Renal cortex interstitium (tissue), 15 donors: ENCODE measurements at places on chromosomes 7 and 10.

DNA sequence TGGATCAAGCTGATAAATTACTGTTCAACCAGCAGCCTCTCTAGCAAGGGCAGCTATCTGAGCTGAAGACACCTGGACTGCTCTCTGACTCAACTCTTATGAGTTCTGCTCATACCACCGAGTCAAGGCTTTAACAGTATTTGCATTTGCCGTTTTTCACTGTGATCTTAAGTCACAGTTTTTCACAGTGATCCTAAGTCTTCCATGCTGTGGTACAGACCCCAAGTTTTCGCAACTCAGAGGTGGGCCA is 31.3 kb downstream of the PIP4K2A start:
- DNase-seq, result no peak

GRCh38 chr10:86968271-86968993 is at the start of gene ADIRF:
Gene ADIRF, plus strand, starts transcription at chr10:86968482. Its CDS starts 63 bp downstream, at chr10:86968545.
- DNase-seq, result no peak

DNA sequence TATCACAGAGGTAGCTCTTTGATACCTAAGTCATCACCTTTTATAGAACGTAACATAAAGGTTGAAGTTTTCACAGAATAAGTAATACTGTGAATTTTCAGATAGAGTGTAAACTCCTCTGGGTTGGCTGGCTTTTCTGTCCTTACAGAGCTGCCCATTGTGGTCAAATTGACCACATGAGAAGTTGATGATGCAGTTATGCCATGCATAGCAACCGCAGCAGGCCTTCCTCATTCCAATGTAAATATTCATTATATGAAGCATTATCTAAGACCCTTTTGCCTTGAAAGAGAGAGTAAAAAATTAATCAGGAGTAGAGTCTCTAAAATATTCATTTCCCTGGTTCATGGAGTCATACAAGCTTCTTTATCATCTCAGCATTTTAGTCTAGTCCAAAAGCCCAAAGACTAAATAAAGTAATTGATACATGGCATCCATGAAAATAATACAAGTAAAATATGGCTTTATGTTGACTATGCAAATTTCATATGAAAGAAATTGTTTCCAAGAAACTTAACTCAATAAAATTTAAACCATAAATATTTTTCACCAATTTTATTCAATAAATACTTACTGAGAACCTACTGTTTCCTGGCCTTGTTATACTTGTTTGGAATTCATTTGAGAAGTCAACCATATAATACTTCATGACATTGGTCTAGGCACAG is 516.4 kb downstream of the PCDH15 start:
- DNase-seq, result no peak

DNA sequence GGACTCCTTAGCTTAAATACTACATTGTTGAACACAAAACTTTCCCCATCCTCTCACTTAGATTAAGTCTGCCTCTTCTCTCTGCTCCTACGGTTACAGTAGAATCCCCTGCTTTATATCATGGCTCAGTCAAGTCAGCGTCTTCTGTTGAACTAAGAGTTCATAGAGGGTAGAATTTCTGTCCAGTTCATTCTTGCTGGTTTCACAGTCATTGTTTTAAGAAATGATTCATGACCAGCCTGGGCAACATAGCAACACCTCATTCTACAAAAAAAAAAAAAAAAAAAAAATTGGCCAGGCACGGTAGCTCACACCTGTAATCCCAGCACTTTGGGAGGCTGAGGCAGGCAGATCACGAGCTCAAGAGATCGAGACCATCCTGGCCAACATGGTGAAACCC is 3.7 kb upstream of the ZFYVE27 start:
- no peak for DNase-seq

DNA sequence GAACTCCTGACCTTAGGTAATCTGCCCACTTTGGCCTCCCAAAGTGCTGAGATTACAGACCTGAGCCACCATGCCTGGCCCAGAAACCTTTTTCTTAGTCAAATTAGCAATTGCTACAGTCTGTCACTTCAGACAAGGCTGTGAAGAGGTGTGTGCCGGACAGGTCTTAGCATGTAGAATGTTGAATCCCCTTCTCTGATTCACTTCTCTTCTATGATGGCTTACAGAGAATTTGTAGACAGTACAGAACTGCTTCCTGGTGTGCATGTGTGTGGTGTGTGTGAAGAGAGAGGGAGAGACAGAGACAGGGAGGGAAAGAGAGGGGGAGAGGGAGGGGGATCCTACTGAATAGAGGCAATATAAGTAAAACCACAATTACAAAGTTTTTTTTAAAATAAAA is 150.4 kb downstream of the PARD3 start:
- no peak for DNase-seq

DNA sequence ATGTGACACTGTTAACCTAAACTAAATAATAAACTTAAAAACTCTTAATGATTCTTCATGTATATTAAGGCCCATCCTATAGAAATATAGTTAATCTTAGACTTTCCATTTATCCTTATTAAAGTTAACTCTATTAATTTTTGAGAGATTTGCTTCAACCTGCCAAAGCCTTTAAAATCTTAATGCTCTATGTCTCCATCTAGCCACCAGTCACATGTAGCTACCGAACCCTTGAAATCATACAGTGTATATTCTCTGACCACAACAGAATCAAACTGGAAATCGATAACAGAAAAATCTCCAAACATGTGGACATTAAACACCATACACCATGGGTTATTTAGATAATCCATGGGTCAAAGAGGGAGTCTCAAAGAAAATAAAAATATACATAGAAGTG is 51.9 kb downstream of the ASZ1 start:
- DNase-seq, result no peak

DNA sequence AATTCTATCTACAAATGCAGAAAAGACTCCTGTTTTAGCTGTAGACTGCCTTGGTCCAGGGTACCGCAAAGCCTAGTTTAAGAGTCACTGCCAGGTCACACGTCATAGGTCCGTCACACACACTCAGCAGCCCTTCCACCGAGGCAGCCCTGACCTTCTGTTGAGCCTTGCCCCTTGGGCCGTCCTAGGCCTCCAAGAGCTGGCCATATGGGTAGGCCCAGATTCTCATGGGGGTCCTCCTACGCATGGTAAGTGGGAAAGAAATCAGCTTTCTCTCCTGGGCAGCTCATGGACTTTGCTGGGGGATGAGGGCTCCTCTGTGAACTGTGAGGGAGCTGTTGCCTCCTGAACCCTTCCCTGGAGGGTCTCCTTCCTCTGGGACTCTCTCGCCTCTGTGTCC is 19.8 kb upstream of the PIK3AP1 start:
- no peak for DNase-seq

DNA sequence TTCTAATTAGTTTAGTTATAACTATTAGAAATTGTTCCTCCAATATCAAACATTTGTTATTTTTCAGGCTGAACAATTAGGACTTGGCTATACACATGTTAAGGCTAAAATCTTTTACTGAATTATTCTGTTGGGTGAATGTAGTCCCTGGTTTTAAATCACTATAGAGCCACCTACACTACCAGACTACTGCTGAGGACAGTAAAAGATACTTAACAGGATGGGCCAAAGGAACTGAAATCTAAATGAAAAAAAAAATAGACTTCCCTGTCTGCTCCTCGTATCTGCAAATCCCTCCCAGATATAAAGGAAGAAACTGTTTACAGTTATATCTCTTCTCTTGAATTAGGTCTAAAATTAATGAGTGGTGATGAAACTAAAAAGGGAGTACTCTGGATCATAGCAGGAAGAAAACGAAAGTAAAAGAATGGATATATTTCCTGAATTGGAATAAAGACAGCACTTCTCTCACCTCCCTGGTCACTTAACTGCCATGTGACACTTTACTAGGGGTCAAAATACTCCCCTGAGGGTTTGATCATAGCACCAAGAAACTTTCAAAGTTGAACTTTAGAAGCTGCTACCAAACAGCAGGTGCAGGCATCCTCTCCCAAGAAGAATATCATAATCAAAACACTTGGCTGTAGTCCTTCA is 12.7 kb downstream of the FBXW4 start:
- DNase-seq, result no peak

DNA sequence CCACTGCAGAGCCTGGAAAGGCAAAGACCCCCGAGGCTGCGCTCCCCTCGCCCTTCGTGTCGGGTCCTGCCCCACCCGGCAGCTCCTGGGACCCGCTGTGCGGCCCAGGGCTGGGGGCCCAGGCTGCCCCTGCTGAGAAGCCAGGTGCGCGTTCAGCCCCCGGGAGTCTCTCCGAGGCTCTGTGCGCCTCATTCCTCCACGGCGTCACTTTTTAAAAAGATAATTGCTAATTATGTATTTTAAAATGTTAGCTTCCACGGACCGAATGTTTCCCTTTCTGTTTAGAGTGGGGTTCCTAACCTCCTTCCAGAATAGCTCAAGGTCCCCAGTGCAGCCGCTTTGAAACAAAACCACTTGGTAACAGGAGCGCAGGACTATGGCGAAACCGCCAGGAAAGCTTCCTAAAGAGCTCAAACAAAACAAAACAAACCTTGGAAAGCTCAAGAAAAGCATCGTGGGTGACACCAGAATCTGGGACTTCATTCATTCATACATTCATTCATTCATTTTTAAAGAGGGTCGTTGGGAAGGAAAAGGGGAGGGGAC is 45.6 kb downstream of the PDIA4 start:
- DNase-seq, result peak; percentile 15

DNA sequence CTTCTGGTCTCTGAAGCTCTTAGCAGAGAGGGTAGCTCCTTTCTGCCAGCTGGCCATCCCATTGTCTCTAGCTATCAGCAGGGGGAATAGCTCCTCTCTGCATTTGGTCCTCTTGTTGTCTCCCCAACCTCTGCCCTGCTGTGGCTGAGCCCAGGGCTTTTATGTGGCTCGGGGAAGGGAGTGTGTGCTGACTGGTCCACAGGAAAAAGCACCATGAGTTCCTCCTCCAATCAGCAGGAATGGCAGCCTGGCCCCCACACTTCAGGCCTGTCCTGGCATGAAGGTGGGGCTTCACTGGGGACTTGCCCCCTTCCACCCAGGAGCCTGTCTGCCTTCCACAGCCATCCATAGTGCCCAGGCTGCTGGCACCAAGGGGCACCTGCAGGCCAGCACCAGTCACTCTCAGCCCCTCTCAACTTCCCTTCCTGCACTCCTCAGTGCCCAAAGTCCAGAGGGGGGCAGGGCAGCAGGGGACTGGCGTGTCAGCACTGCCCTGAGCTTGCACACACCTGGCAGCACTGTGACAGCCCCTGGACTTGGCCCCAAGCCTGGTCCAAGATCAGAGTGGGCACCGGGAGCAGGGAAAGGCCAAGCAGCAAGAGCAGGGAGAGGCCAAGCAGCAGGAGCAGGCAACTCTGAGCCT is 36.2 kb downstream of the NOLC1 start:
- DNase-seq, result no peak

DNA sequence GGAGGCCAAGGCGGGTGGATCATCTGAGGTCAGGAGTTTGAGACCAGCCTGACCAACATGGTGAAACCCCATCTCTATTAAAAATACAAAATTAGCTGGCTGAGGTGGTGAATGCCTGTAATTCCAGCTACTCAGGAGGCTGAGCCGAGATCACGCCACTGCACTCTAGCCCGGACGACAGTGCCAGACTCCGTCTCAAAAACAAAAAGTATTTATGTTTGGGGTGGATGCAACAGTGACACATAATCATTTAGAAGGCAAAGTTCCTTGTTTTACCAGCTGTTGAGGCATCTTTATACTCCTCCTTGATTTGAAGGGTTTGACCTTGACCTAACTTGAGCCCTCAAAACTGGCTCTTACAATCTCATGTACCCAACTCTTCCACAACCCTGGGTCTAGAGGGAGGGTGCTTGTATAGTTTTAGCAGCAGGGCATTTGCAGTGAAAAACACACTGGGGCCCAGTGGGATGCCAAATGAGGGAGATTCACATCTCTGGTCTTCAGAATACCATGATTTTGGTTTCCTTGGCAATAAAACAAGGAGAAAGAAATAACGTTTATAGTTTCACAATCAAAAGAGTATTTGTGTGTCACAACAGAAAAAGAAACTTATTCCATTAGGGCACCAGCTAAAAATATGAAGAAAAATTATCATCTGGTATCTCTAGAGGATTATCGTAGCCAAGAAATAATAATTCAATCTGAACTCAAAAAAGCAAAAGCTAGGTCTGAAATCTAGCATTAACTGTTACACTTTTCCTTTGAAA is 14.2 kb upstream of the TMEM254 start:
- no peak for DNase-seq
